NCI-H748 treated with DMSO at 0.1 percent for 48 hours (cell line): ENCODE measurements at places on chromosomes 4 and X.

GRCh38 chr4:24434241-24434640, 150.1 kb downstream of the DHX15 start:
- DNase-seq: no peak

GRCh38 chrX:6026429-6026828, 202.2 kb downstream of the NLGN4X start:
- DNase-seq: no peak

GRCh38 chr4:11914406-11914805, 485.7 kb upstream of the HS3ST1 start:
- DNase-seq: no peak

GRCh38 chr4:4461850-4462249, 74.9 kb downstream of the NSG1 start:
- DNase-seq: no peak

DNA sequence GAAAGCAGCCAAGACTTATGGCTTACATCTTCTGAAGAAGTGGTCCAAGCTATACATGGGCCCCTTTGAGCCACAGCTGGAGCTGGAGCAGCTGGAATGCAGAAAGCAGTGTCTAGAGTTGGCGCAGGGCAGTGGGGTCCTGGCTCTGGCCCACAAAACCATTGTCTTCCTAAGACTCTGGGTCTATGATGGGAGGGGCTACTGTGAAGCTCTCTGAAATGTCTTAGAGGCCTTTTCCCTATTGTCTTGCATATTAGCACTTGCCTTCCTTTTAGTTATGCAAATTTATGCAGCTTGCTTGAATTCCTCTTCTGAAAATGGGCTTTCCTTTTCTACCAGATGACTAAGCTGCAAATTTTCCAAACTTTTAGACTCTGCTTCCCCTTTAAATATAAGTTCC, 15.3 kb downstream of the NPY1R start:
- DNase-seq: no peak

- no peak for DNase-seq
Observed at GRCh38 chrX:30967516-30967915, 78.5 kb upstream of the TAB3 start.

GRCh38 chr4:11618666-11619282, 190.1 kb upstream of the HS3ST1 start:
- DNase-seq: no peak

DNA sequence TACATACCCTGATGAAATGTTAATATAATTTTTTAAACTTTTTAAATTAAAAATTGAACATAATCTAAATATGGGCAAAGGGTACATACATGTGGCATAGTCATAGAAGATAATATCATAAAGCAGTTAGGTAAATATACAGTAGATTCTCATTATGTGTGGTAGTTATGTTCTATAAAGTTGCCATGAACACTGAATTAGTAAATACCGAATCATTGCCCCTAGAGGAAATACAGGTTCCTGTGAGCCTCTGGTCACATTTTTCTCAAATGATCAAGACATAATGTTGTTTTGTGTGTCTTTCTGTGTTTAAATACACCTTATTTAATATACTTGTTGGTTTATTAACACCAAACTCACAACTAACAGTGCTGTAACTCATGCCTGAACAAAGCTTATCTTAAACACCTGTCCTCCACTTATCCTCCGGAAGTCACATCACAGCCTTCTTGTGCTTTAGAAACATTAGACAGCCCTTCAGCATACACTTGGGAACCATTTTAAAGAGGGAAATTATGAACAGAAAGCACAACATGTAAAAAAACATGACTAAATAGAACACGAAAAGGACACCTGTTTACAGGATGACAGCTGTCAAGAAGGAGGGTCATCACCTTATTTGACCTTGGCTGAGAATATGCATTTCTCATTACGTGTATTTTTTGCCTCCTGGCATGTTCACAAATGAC, 169.4 kb upstream of the NAP1L5 start:
- peak; percentile 12 for DNase-seq

DNA sequence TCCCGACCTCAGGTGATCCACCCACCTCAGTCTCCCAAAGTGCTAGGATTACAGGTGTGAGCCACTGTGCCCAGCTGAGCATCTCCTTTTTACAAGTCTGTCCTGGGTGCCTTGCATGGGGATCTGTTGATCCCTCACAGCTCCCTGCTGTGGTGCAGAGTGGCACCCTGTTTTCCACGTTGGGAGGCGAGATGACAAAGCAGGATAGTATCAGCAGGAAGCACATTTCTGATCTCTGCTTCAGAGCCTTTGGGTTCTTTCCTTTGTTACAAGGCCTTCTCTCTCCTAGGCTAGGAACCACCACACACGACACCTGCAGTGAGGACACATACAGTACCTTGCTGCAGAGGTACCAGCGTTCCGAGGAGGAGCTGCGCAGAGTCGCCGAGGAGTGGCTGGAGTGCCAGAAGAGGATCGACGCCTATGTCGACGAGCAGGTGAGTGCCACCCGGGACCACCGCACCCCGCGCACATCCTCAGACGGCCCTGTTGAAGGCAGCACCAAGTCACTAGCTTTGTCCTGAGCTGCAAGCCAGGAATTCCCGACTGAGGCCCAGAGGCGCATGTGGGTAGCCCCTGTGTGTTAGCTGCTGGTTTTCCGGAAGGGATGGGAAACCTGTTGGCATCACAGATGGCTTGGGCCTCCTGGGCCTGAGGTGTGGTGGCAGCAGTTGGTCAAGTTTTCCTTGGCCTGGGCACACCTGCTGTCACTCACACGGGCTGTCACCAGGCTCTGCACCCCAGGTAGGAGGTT, 109.6 kb downstream of the TNIP2 start:
- no peak for DNase-seq

DNA sequence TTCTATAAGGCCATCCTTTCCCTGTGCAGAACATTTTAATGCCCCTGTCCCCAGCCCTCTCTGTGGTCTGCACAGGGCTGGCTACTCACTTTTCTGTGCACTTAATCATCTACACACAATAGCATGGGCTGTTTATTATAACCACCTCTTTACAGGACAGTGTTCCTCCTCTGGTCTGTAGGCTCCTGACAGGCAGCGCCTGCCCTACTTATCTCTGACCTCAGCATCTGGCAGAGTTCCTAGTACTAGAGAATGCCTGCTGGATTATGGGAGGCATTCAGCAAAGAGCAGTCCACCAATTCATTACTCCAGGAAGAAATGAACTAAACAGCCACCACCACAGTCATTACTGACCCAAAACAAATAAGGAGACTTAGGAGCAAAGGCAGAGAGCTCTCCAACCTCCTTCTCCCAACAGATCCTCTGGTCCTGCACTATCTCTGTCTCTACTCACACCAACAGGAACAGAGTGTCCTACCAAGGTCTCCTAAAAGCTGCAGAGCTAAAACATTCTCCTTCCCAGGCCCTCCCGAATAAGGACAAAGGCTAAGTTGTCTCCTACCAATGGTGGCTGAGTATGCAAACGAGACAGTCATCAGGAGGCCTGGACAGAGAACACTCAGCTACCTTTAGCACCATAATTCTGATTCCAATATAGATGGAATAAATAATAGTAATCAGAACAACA, 279.2 kb downstream of the QDPR start:
- DNase-seq: no peak

GRCh38 chr4:41701983-41702382, 46.5 kb downstream of the PHOX2B start:
- no peak for DNase-seq

DNA sequence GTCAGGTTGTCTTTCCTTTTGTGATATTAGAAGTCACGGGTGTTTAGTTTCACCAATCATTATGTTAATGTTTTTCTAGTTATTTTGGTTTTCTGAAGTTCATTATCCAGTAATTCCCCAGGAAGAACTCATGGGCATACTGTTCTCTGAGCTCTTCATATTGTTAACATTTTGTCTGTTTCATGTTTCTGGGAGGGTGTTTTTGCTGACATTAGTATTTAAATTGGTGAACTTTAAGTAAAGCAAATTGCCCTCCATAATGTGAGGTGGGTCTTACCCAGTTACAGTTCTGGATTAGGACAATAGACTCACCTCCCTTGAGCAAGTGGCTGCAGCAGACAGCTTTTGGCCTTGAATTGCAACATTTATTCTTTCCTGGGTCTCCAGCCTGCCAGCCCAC, 163.4 kb downstream of the GPAT3 start:
- no peak for DNase-seq

GRCh38 chrX:9610771-9611392, 146.0 kb downstream of the TBL1X start:
- DNase-seq: no peak

DNA sequence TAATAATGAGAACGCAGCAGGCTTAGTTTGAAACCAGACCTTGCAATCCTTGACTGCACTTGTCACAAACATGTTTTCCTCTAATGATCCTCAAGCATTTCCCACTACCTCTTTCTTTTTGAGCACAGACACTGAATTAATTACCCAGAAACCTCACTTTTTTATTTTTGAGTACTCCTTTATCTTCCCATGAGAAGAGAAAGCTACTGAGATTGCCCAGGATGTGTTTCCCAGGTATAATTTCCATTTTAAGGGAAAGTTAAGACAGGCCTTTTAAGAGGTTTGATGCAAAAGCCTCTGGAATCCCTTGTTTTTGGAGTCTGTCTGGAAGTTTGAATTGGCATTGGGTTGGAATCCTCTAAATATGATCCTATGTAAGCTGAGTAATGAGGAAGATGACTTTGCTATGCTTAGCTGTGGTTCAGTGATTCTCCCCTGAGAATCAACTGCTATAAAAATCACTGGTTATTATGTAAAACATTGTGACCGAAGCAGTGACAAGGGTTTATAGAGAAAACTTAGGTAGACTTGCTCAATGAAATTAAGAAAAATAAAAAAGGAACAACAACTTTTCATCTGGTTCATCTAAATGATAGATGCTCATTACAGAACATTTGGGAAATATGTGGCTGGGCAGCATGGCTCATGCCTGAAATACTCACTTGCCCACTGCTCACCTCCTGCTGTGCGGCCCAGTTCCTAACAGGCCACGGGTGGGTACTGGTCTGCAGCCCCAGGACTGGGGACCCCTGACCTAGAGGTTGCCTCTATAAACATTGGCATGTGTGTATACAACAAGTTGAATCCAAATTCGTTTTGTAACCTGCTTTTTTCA, 10.8 kb upstream of the RHOH start:
- DNase-seq: no peak

- no peak for DNase-seq
Observed at GRCh38 chrX:37075892-37076595, 67.9 kb downstream of the FAM47C start.

DNA sequence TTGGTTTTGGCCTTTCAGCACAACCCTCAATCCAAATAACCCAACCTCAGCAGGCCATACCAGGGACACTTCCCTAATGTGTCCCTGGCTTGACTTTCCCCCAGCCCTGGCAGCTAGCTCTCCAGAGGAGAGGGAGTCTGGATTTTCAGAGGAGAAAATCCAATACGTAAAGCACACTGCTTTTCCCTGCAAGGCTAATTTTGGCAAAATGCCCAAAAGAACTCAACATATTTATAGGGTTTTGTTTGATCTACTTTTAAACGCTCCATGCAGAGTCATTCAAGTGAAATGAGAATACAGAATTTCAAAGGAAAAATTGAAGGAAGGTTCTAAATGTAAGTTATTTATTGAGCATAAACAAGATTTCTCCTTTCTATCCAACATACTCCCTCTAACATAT, 167.2 kb downstream of the SH3KBP1 start:
- DNase-seq: no peak

DNA sequence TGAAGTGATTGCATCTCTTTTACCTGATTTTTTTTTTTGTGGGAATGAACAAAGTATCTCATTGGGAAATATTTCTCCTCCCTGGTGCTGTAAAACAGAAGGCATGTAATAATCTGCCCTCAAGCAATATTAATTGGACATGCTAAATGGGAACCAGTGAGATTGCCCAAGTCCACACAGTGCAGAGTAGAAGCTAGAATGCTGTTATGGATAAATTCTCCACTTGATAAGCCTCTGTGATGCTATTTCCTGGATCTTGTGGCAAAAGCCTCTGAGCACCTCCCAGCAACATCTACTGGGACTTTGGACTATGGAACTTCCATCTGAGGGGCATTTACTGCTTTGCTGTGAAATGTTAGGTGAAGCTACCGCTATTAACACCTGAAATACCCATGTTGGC, 46.9 kb upstream of the YTHDC1 start:
- DNase-seq: no peak

DNA sequence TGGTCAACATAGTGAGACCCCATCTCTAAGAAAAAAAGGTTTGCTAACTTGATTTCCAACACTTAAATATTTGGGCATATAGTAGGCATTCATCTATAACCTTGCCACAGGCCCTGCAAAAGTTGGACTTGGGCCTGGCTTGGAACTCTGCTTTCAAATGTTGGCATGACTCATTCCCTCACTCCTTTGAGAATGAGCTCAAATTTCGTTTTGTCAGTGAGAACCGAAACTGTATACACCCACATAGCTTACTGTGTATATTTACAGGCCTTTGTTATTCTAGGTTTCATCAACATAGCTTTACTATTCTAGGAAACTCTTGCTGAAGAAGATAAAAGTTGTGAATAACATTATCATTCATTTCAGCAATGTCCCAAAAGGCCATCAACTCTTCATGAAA, 88.7 kb upstream of the ELOVL6 start:
- no peak for DNase-seq

DNA sequence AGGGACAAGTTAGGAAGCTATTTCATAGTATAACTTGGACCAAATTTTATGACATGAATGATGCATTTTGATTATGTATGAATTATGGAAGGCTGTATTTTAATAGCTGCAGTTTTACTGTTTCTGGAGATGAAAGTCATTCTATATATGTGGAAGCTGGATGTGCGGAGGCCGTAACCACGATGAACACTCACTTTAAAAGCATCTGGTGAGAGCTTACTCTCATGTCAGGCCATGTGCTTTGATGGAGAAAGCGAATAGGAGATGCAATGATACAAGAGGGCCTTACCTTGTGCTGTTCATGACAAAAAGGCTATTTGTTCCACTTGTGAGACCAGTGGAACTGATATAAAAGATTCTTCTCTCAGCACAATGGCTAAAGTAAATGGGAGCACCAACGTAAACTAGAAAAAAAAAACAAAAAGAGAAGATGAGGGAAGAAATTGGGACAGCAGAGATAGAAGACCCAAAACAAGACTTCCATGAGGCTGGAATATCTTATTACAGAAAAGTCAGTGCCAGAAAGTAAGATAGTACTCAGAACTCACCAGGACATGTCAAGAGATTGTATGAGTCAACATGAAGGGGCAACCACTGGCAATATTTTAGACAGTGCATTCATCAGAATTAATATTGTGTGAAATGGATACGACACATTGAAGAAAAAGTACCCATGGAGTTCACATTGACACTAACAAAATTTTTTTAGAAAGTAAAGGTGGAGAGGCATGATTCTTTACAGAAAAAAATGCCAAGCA, 63.3 kb upstream of the GAB1 start:
- no peak for DNase-seq

GRCh38 chr4:94798808-94799207, 41.1 kb downstream of the BMPR1B start:
- no peak for DNase-seq

- DNase-seq: peak; percentile 51
Observed at GRCh38 chr4:53706422-53707032, 115.2 kb upstream of the LNX1 start.

GRCh38 chr4:140807491-140808252, 51.5 kb upstream of the TBC1D9 start:
- DNase-seq: no peak
